ENCODE measurements at places on chromosomes 3 and 15.

DNA sequence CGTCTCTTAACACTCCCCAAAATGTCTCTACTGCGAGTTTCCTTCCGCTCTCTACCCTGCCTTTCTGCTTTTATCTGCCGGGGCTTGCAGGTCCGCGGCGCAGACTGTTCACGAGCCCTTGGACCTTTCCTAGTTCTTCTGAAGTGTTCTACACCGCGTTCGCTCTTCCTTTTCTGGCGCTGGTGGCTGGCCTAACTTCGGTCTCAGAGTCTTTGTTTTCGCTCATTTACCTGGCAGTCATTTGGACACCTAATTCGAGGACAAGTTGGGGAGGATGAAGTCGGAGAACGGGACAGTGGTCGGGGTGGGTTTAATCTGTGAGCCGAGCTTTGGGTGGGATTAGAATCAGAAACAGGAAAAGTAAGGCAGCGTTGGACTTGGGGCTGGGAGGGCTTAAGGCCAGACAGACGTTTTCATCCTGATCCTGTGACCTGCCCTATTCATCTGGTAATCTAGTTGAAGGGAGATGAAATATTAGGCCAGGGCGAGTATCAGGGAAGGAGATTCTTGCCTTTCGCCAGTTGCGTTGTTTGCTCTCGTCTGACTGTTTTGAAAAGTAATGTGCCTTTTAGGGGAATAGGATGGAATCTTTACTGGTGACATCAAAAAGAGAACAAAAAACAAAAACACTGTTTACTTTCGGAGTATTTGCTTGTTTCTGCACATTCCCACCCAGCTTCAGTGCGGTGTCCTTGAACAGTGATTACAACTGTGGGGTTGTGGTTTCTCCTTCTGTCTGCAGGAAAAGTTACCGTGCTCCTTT is 1.8 kb downstream of the DIPK2A start:
- DNase-seq = peak; percentile 28

DNA sequence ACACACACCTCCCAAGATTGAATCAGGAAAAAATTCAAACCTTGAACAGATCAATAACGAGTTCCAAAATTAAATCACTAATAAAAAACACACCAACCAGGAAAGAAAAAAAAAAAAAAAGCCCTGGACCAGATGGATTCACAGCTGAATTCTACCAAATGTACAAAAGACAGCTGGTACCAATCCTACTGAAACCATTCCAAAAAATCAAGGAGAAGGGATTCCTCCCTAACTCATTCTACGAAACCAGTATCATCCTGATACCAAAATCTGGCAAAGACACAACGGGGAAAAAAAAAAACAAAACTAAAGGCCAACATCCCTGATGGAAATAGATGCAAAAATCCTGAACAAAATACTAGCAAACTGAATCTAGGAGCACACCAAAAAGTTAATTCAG is 54.4 kb upstream of the SLC12A8 start:
- no peak for DNase-seq

GRCh38 chr3:96619475-96619874 is 194.9 kb upstream of the EPHA6 start:
- DNase-seq = no peak

- no peak for DNase-seq
Observed at GRCh38 chr3:179324270-179324754, 1.5 kb downstream of the ZNF639 start.
